ENCODE measurements at places on chromosomes 16 and 17. TPM values are rescaled to one million over a fixed set of nuclear protein-coding genes. Genes with fewer than 3 reads are reported as not detected.

The CBFA2T3 gene
- not detected for total RNA-seq

The ST6GALNAC1 gene
- total RNA-seq: not detected

The KRT12 gene
- not detected for total RNA-seq

The PTX4 gene
- total RNA-seq: not detected

The GALNS gene
- 19.0 TPM for total RNA-seq

The C16orf92 gene
- not detected for total RNA-seq

The HOXB5 gene
- not detected for total RNA-seq

The CFAP97D1 gene
- total RNA-seq: not detected

The RPAIN gene
- total RNA-seq: 53.7 TPM

The CCL3 gene
- 1,562 TPM for total RNA-seq

All from activated CD8-positive, alpha-beta memory T cell treated with anti-CD3 and anti-CD28 coated beads for 36 hours (primary cell).